ENCODE measurements at places on chromosomes 5 and 9. TPM values are rescaled to one million over a fixed set of nuclear protein-coding genes. Genes with fewer than 3 reads are reported as not detected.

Gene SLC25A2
- total RNA-seq, result 0.19 TPM

Gene DRD1
- 0.06 TPM for total RNA-seq

Gene PARP8
- 25.0 TPM for total RNA-seq

Gene PDZD2
- total RNA-seq, result 3.4 TPM

Gene CDX1
- not detected for total RNA-seq

Gene EIF4E1B
- not detected for total RNA-seq

Gene DUSP1
- total RNA-seq, result 63.7 TPM

Gene KCNMB1
- 0.28 TPM for total RNA-seq

Gene SPINK7
- total RNA-seq, result not detected

Gene SLC22A5
- total RNA-seq, result 7.5 TPM

Gene FSTL4
- 1.3 TPM for total RNA-seq

Gene AMBP
- total RNA-seq, result 103 TPM

Gene MCTP1
- total RNA-seq, result 2.8 TPM

Gene RASGRF2
- total RNA-seq, result 1.1 TPM

Gene GARNL3
- 3.1 TPM for total RNA-seq

Gene LHFPL2
- total RNA-seq, result 10.7 TPM

Gene IQGAP2
- 32.6 TPM for total RNA-seq

Gene MCC
- 2.9 TPM for total RNA-seq

Gene SLC9A3
- total RNA-seq, result 0.67 TPM

Gene CETN3
- total RNA-seq, result 10.0 TPM

Gene ENDOG
- total RNA-seq, result 23.0 TPM

Gene PCSK1
- total RNA-seq, result 16.2 TPM

Gene SHISAL2B
- total RNA-seq, result 3.4 TPM

Gene OR2S2
- total RNA-seq, result not detected

Gene CAVIN4
- 0.19 TPM for total RNA-seq

Gene PIP5KL1
- total RNA-seq, result 1.1 TPM

Gene PCDHB10
- total RNA-seq, result 0.56 TPM

Gene IL4
- not detected for total RNA-seq

Gene LCN1
- total RNA-seq, result not detected

Gene JAKMIP2
- total RNA-seq, result 0.19 TPM

Gene RASEF
- 25.0 TPM for total RNA-seq

Gene TRIM32
- 18.2 TPM for total RNA-seq

Gene NUTM2F
- not detected for total RNA-seq

Data from pancreas (tissue), 10 donors.